ENCODE measurements at places on chromosomes 4 and X.

DNA sequence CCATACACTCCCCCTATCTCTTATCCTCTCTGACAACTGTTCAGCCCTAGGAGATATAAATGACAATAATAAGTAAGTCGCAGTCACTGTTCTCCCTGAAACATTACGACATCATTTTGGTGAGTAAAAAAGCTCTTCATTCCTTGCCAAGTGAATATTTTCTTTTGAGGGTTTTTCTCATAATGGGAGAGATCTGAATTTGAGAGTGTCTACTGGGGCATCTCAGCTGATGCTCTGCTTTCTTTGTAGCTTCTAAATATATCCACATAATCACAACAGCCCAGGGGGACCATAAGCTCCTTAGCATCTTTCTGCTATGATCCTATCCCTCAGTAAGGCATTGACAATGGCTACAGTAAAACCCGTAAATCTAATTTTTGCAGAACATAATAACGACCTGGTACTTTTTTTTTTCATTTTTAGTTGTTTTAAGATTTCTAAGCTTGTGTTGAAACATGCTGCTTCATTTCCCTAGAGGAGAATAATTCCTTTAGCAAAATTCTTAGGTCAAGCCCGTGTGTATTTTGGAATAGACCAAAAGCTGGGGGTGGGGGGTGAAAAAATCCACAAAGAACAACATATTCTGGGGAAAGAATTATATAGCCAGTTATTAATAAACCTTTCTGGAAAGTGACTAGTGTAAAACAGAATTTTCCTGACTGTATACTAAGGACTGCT is 78.1 kb upstream of the GPM6B start:
- no peak for DNase-seq

GRCh38 chr4:150242820-150243458 is 164.7 kb downstream of the DCLK2 start:
- peak; percentile 69 for DNase-seq

DNA sequence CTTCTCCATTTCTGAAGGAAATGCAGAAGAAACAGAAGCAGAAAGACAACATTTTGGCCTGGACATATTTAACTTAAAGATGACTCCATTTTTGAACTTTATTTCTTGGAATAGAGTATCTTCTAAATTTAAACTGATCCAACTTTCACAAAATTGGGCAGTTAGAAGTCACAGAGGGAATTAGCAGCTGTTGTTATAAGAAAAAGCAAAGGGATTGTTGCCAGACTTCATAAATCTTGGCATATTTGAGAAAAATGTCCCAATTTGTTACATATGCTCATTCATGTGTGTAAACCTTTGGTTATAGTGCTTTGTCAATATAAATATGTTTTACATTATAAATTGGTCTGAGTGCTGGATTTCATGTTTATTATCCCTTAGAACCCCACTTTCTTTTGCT is 3.4 kb downstream of the GLUD2 start:
- DNase-seq, result no peak

DNA sequence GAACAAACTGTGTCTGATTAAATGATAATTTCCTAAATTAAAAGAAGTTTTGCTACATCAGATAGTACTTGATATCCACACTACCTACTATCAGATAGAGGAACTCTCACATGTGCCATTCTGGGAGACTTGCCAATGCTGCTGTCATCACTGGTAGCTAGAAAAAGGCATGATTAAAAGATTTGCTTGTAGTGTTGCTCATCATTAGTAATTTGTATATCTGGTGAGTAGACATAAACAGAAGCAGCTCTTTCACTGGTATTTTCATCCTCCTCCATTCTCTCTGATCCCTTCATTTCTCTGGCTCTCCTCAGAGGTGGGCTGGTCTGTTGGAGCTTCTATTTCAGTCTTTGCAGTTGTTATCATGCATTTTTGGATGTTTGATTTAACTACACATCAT is 56.0 kb downstream of the SPRY1 start:
- no peak for DNase-seq

DNA sequence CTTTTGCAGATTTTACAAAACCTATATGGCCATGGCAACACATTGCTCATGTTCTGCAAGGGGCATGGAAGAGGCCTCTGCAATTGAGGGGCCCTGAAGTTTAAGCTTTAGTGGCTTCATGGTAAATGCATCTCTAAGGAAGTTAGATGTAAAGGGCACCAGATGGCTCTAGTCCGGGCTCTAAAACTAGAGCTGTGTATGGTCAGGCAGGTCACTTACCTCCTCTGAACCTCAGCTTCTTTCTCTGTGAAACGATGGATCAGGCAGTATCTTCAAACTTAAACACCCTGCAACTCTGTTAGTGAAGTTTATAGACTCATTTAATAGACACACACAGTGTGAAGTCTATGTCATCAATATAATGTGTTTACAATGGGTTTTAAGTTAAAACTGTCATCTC is 10.0 kb downstream of the MAGEB17 start:
- DNase-seq, result no peak

All from H7 (cell line).